ENCODE measurements at places on chromosomes 3 and 15.

- no peak for DNase-seq
These were observed 195.2 kb upstream of the MME start for GRCh38 chr3:154884952-154885351.

- no peak for DNase-seq
These were observed 890 bp downstream of the CHRD start for GRCh38 chr3:184380627-184381260.

DNA sequence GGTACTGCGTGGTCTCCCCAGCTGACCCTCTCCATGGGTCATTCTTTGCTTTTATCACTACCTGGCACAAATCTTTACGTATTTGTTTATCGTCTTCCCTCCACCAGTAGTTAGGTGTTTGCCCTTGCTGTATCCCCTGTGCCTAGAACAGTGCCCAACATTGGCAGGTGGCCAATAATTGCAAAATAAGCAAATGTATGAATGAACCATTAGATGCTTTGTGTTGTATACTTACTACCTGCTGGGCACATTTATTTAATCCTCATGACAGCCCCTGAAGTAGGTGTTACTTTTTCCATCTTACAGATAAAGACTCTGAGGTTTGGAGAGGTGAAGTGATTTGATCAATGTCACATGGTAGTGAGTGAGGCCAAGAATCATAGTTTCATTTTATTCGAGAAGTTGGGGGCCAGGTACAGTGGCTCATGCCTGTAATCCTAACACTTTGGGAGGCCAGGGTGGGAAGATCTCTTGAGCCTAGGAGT lies 2.0 kb upstream of the TWF2 start:
- no peak for DNase-seq

DNA sequence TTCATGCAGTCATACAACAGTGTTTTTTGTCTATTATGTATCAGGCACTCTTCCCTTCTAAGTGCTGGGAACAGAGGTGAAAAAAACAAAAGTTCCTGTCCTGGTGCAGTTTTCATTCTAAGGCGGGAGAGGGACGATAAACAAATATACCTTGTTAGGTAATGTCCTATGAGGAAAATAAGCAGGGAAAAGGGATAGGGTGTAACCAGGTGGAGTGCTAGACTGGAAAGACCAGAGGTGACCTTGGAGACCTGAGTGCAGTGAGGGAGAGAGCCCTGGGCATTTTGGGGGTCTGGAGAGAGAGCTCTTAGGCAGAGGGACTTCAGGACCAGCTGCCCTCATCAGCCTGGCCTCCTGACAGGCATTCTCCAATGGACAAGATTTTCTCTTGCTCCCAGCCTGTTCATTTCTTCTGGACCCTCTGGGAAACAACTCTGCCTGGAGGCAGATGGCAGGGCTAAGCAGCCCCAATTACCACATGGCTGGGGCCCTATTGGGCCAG lies 97.2 kb upstream of the TJP1 start:
- DNase-seq, result no peak

- no peak for DNase-seq
These were observed 90.1 kb downstream of the VGLL4 start for GRCh38 chr3:11553436-11554235.

- no peak for DNase-seq
These were observed 14.7 kb upstream of the AMOTL2 start for GRCh38 chr3:134388788-134389485.

DNA sequence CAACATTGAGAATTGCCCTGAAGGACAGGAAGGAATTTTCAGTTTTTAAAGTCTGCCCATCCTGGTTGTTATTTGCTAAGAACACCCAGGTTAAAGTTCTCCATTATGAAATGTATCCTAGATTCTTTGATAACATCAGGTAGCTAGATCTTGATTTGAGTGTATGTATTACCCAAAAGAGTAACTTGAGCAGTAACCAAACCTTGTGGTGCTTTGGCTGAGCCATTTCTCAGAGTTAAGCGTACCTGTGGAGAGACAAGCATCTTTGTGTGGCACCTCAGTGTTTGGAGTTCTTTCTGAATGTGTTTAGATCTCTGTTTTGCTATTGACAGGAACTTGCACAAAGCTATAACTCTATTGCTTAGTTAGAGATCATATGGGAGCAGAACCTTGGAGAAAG lies 20.4 kb downstream of the CEP97 start:
- DNase-seq, result no peak

Measured in WTC11 (cell line).